ENCODE measurements at places on chromosomes 4 and X.

DNA sequence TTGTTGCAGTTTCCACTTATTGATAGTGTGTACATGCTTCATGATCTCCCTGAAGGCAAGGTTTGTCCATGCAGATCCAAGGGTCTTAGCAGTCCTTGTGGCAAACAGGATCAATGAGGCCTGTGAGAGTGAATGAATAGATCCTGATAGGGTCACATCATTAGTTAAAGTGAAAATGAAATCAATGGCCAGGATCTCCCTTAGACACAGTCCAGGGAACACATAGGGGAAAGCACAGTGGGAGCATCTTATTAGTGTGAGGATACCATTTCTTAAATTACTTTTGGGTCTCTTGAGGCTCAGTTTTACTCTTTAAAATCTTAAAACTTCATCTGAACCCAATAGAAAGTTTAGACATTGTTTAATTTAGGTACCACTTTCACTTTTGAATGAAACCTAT lies 59.3 kb downstream of the ARHGAP6 start:
- DNase-seq: no peak

DNA sequence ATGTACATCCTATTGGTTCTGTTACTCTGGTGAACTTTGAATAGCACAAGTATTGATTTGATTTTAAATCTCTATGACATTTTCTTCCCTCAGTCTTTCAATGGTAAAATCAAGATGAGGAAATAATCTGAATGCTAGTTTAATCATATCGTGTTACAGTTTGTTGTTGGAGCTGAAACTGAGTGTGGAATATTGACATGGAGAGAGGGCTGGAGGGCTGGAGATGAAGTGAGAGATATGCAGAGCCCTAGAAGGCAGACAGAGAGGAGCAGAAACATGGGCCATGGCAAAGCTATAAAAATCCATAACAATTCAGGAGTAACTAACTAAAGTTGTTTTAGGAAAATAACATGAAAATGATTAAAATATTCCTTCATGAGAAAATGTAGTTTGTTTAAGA lies 141.1 kb downstream of the BANK1 start:
- peak; percentile 2 for DNase-seq

- no peak for DNase-seq
Measured at GRCh38 chrX:145949056-145949455, 131.4 kb downstream of the SLITRK2 start.

DNA sequence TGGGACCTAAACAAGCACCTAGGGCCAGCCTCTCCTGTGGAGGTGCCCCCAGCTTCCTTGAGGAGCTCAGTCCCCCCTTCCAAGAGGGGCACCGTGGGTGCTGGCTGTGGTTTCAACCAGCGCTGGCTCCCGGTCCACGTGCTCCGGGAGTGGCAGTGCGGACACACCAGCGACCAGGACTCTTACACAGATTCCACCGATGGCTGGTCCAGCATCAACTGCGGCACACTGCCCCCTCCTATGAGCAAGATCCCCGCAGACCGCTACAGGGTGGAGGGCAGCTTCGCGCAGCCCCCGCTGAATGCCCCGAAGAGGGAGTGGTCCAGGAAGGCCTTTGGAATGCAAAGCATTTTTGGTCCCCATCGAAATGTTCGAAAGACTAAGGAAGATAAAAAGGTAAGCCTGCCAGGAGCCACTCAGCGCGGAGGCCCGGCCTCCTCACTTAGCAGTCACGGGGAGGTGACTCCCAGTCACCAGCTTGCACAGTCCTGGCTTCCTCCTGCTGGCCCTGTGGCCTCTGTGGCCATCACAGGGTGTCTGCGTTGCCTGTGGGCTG lies 24.9 kb downstream of the RGS12 start:
- DNase-seq: no peak

DNA sequence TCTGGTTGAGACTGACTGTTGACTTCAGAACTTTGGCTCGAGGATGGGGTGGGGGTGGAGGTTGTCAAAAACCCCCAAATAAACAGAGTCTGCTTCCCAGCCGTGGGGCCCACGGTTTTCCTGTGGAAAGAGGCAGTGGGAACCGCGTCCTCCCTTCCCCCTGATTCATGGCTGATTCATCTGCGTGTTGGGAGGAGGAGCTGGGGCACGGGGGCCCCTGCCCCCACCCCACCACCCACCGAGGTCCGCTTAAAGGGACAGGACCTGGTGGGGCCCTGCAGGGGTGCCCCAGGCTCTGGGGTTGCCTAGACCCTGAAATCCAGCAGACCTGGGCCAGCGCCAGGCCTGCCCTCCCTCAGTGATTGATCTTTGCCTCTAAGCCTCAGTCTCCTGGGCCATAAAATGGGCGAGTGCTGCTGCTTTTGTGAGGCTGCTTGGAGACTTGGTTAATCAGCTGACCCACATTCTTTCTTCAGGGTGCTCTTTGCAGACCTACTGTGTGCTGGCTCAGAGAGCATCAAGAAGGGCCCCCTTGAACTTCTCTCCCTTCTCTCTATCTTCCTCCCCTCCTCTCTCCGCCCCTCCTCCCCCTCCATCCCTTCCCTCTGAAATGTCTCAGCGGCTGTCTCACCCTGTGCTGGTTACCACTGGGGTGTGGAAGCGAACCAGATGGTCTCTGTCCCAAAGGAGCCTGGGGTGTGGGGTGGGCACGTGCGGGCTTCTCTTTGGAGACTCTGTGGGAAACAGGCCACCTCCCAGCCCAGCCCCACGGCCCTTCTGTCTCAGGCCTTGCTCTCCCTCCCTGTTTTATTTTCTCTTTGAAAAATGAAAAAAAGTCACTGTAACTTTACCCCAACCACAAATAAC lies 9.1 kb downstream of the HTRA3 start:
- DNase-seq: no peak

DNA sequence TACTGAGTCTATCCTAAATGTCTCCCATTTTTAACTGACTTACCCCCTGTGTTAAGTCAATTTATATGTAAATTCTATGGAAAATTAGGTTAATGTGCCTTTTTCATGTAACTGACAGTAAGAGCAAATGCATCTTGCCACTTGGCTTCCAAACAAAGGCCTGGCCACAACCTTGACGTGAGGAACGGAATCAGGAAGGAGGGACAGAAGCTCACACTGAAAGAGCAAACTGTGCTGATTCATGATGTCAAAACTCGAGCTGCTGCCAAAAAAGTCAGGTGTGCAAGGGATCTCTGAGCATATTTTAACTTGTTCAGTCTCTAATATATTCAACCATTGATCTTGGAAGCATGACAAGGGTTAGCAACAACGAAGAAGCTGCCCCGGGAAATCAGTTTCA lies 35.8 kb downstream of the GPM6A start:
- DNase-seq: no peak

GRCh38 chrX:13791559-13791958 lies 25.3 kb downstream of the GPM6B start:
- no peak for DNase-seq

- DNase-seq: no peak
Measured at GRCh38 chrX:151448509-151448908, 51.5 kb downstream of the VMA21 start.

DNA sequence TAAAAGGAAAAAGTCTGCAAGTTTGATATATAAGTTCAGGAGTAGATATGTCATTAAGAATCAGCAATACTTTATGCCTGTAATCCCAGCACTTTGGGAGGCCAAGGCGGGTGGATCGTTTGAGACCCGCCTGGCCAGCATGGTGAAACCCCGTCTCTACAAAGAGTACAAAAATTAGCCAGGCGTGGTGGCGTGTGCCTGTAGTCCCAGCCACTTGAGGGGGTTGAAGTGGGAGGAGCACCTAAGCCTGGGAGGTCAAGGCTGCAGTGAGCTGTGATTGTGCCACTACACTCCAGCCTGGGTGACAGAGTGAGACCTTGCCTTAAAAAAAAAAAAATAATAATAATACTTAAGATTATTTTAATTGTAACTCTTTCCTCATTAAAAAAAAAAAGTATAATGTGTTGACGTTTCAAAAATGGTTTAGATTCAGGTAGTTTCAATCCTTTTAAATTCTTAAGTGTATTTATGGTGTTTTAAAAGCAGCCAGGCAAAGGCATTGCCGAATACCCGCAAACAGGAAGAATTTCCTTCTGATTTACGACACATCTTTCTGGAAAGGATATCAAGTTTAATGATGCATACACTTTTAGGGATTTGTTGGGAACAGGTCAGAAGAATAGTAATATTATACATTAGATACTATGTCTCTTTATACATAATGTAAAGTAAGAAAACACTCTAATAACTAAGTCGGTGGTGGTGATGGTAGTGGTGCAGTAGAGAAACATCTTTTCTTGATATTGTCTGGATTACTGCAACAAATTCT lies 80.9 kb downstream of the KDM6A start:
- DNase-seq: peak; percentile 18

DNA sequence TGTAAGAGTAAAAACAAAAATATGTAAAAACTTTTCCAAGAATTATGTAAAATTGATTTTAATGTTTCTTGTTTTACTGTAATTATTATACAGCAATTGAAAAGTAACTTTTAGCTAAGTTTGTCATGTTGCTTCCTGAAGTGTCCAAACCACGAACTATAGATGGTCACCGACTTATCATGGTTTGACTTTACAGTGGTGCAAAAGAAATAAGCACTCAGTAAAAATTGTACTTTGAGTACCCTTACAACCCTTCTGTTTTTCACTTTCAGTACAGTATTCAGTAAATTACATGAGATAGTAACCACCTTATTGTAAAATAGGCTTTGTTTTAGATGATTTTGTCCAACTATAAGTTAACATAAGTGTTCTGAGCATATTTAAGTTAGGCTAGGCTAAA lies 93.8 kb downstream of the SLC10A6 start:
- no peak for DNase-seq

DNA sequence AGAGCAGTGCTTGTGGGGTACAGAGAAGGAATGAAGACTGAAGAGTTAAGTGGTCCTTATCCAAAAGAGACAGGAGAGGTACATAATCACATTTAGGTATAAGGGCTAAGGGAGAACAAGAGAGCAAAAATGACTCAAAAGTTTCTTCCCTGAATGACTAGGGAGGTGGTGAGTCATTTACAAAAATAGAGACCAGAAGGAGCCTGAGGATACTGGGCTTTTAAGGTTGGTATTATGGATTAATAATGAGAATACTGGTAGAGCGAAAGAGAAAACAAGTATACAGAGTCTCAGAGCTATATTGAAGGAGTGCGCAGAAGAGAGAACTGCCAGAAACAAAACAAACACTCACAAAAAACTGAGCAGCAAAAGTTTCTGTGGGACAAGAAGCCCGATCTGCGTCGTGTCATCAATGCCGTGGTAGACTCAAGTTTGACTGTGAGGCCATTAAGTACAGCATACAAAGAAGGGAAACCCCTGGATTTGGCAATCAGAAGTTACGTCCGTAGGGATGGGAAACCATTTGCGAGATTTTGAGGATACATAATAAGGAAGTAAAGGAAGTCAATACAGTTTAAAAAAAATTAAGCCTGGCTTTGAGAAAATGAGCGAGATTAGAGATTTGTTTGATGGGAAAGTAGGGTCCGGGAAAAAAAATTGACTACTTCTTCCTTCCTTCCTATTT lies 129.1 kb upstream of the STIM2 start:
- no peak for DNase-seq

DNA sequence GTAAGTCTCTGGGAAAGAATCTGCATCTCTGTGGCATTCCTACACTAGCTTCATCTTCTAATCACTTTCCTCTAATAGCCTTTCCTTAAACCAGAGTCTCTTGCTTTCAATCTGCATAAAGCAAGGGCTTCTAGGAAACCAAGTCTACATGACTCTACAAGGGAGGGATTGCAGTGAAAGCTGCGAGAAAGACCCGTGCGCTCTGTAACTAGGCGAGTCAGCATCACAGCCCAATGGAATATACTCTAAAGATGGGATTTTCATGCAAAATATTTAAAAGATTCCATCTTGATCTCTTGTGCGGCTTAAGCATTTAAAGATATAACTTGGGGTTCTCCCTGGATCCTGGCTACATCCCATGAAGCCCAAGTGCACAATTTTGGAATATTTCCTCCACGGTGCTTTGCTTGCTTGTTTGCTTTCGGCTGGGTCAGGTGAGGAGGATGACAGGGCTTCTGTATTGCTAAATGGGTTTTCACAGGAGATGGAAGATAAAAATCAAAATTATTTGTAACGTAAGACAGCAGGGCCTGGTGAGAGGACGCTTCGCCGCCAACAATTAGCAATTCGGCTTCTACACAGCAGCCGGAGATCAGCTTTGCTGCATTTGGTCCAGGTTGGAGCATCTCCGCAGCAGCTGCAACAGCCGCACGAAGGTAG lies 687 bp upstream of the GRIA2 start:
- DNase-seq: no peak

- no peak for DNase-seq
Measured at GRCh38 chr4:6703786-6704185, 5.9 kb downstream of the MRFAP1L1 start.

- DNase-seq: no peak
Measured at GRCh38 chrX:13899607-13900006, 82.7 kb upstream of the GPM6B start.

GRCh38 chr4:9758641-9759317 lies 22.7 kb upstream of the DRD5 start:
- DNase-seq: no peak

GRCh38 chr4:166301266-166301665 lies 428.2 kb downstream of the TLL1 start:
- DNase-seq: no peak

- no peak for DNase-seq
Measured at GRCh38 chr4:73821325-73821724, 15.2 kb upstream of the CXCL6 start.

- DNase-seq: peak; percentile 10
Measured at GRCh38 chr4:186472948-186473347, 82.4 kb downstream of the MTNR1A start.

GRCh38 chrX:68838571-68838910 lies 9.7 kb downstream of the EFNB1 start:
- DNase-seq: no peak

DNA sequence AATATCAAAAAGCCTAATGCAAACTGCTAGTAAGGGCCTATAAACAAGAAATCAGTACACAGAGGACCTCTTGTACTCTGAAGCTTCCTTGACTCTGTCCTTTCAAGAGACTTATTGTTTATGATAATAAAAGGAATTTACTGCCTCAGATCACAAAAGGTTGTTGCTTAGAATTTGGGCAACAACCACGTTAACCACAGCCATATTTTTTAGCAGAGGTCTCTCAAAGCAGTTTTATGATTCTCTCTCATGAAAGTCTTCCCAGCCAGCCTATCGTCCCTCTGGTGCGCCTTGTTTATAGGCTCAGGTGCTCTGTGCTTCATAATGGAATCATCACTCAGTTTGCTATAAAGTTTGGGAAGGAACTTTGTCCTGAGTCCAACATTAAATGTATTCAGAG lies 270.6 kb downstream of the RCHY1 start:
- DNase-seq: no peak

- DNase-seq: no peak
Measured at GRCh38 chr4:135368831-135369230, 1167.2 kb upstream of the PABPC4L start.

All from NCI-H510A treated with DMSO at 0.1 percent for 48 hours (cell line).